ENCODE measurements at places on chromosomes 7 and 10.

- DNase-seq = peak; percentile 23
These were observed 1.3 kb downstream of the PDZD8 start for GRCh38 chr10:117373823-117374505.

DNA sequence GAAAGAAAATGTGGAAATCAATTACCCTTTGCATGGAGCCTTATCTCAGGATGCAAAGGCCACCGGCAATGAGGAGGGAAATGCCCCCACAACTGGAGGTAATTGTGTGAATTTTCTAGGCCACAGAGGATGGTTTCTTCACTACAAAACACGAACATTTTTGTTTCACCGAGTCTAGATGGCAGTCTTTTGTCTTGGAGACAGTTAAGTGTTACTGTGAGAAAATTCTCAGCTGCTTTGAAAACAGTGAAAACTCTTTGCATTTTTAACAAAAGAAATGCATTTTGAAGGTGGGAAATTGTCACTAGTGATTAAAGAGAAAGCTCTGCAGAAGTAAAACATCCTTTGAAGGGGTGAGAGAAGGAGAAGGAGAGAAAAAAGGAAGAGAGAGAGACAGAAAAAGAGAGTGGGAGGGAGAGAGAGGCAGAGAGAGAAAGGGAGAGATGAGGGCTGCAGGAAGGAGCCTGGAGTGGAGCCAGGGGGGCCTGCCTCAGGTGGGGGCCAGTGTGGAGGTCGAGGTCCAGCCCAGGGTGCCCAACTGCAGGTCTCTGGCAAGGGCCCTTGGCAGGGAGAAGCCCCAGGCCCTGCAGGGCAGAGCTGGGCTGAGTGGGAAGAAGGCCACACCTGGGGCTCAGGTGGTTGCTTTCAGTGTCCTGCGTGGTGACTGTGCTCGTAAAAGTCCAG lies 261.4 kb downstream of the ADARB2 start:
- DNase-seq = no peak

- DNase-seq = no peak
These were observed 408.1 kb downstream of the GATA3 start for GRCh38 chr10:8462565-8462964.

- no peak for DNase-seq
These were observed 592.4 kb upstream of the IGFBP3 start for GRCh38 chr7:46513447-46513848.

- no peak for DNase-seq
These were observed 3.9 kb upstream of the POU6F2 start for GRCh38 chr7:38973760-38974159.

GRCh38 chr10:73843261-73843660 lies 31.1 kb downstream of the CAMK2G start:
- DNase-seq = no peak

DNA sequence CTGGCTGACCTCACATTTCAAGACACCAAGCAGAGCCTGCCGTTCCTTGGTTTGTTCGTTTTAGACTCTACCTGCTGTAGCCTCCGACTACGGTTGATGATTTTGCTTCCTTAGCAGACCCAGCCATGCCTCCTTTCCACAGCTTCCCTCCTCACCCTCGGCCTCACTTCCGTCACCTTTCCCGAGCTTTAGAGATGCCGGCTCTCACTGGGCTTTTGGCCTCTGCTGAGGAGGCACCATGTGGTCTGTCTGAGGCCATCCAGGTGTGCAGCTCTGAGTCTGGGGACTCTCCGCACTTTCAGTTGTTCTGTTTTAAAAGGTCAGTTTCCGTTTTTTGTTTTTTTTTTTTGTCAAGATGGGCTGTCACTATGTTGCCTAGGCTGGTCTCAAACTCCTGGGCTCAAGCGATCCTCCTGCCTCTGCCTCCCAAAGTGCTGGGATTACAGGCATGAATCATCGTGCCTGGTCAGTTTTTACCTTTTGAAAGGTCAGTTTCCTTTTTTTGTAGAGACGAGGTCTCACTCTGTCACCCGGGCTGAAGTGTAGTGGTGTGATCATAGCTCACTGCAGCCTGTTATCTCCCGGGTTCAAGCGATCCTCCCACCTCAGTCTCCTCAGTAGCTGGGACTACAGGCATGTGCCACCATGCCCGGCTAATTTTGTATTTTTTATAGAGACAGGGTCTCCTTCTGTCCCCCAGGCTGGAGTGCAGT lies 11.7 kb downstream of the ORAI2 start:
- peak; percentile 56 for DNase-seq

DNA sequence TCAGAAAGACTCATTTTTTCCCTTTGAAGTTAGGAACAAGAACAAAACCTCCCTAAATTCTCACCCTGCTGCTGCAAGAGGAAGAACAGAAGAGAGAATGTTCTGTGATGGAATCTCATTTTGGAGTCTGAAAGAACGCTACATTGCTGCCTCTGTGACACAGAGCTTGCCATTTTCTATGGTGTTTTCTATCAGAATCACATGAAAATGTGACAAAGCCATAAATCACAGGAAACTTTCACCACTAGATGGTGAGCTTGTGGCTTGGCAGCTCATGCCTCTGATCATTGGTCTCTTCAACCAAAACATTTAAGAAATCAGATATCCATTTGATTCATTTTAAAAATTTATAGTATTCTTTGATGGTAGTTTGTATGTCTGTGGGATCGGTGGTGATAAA lies 82.9 kb downstream of the CADPS2 start:
- DNase-seq = no peak

DNA sequence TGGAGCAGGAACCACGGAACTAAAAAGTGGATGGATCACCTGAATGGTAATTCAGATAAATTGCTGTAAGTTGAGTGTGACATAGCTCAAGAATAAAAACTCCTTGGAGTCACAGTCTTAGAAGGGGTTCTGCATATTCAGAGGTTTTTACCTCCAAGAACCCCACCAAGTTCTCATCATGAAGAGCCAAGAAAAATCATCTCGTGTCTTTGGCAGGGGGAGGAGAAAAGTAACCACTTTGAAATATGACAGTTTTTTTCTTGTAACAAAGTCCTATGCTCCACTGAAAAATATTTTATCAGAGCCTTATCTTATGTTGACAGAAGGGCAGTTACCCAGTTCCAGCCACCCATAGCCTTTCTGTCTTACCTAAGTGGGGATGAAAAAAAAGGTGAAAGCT lies 38.2 kb upstream of the MBL2 start:
- no peak for DNase-seq

DNA sequence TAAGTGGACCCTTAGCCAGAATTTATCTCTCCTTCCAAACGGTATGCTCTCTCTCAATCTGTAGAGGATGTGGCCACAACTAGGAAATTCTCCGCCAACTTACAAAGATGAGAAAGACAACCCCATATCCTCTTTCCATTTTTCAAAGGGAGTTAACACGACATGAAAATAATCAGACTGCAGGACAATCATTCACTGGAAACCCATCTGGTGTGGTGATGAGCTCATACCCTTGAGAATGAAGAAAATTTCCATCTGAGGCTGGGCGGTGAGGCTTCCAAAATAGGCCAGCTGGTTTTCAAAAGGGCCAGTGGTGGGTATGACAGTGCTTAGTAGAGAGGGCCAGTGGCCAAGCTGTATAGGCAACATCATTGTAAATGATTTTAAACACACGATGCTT lies 369.6 kb downstream of the FRMD4A start:
- DNase-seq = no peak

DNA sequence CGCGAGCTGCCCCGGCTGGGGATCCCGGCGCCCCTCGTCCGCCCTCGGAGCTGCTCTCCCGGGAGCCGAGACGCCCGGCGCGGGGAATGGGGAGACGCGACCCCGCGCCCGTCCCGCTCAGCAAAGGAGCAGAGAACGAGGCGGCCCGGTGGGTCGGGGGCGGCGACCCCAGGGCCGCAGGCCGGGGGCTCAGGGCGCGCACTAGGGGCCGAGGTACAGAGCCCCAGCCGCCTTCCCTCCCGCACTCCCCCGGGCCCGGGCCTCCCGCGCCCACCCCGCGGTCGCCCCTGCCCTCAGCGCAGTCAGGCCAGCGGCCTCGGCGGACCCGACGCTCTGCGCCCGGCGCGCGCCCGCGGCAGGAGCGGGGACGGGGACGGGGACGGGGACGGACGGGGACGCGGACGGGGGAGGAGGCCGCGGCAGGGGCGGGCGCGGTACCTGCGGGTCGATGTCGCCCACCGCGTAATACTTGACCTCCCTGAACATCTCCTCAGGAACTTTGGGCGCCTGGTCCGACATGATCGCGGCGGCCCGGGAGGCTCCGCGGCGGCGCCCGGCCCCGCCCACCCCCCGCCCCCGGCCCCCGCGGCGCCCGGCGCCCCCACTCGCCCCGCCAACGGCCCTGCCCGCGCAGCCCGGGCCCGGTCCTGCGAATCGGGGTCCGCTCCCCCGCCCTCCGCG lies 373 bp downstream of the PAXIP1 start:
- DNase-seq = peak; percentile 18

GRCh38 chr10:115063701-115064658 lies 29.2 kb upstream of the ATRNL1 start:
- DNase-seq = no peak

- no peak for DNase-seq
These were observed 287.2 kb downstream of the HGF start for GRCh38 chr7:81482600-81483186.

DNA sequence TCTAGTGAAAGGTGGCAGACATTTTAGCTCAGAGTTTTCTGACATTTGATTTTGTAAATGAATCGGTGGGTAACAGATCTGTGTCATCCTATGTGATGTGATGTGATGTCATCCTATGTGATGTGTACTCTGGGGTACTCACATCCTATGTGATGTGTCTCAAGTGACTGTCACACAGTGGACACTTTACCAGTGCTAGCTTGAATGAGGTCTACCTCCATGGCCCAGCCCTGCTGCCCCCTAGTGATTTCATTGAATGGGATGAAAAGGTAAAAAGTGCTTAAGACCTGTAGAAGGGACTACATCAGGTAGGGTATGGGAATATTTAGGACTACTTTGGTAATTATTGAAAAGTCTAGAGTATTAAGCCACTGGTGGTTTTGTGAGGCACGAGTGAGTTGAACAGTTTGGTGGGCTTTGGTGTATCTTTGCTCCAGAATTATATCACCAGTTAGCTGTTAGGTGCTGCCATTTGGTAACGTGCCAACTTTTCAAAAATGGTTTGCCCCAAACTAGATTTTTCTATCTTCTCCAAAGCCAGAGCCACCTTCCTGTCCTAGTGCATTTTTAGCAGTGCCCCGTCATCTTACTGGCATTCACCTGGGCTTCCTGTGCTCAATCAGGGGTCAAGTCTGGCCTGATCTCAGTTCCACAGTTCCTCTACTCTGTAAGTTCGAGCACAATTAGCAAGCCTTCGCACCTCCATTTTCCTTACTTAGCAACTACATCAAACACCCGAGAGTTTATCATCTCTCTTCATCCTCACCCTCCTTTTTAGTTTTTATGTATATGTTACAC lies 9.7 kb downstream of the EIF4H start:
- DNase-seq = no peak

- no peak for DNase-seq
These were observed 370.6 kb downstream of the RPS24 start for GRCh38 chr10:78404296-78404695.

- DNase-seq = no peak
These were observed 563 bp upstream of the UTF1 start for GRCh38 chr10:133229265-133230043.

DNA sequence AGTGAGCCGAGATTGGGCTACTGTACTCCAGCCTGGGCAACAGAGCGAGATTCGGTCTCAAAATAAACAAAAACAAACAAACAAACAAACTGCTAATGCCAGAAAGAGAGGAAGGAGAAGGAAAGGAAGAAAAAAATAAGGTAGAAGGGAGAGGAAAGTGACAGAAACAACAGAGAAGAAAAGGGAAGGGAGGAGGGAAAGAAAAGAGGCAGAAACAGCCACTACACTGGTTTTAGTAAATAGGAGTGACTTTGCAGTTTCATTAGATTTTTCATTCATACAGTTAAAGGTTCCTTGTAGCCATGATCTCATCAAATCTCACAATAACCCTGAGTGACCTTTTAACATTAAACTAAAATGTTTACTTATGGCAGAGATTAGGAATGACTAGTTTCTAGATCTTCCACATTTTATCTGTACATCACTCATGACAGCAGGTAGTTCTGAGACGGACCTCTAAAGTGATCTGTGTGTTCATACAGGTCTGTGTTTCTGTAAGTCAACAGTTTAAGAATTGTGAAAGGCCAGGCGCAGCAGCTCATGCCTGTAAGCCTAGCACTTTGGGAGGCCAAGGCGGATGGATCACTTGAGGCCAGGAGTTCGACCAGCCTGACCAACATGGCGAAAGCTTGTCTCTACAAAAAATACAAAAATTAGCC lies 191.3 kb upstream of the KLF14 start:
- DNase-seq = no peak

DNA sequence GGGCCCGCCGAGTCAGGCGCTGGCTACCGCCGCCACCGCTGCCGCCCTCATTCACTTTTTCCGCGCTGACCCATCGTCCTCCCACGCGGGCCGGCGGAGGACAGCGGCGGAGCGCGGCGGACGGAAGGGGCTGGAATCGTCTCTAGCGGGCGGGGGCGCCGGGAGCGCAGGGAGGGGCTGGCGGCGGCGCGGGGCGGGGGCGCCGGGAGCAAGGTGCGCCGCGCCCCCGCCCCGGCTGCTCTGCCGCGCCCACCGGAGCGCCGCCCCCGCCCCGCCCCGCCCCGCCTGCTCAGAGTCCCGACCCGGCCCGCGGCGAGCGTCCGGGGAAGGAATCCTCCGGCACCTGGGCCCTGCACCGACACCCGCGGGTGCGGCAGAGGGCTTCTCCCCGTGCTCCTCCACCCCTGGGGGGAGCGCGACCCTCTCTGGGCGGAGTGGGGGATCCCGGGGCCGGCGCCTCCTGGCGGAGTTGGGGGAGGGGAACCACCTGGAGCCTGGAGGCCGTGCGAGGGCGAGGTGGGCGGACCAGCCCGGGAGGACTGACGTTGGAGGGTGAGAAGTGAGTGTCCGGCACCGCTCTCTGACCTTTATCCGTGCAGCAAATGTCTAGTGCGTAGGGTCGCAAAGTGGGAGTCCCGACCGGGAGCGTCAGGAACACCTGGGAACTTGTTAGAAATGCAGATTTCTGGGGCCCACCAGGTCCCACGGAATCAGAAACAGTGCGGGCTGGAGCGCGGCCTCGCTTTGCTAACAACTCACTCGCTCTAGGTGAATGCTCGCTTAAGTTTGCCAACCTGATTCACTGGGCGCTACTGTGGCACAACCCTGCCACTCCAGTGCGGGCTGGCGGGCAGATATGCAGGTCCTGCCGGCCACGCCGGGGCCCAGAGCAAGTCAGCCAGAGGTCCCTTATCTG lies at the start of gene COBL:
Gene COBL (minus strand): TSS at position 144 of the 916 bp plus-strand sequence. CDS start 176 bp downstream, outside the sequence.
- no peak for DNase-seq

DNA sequence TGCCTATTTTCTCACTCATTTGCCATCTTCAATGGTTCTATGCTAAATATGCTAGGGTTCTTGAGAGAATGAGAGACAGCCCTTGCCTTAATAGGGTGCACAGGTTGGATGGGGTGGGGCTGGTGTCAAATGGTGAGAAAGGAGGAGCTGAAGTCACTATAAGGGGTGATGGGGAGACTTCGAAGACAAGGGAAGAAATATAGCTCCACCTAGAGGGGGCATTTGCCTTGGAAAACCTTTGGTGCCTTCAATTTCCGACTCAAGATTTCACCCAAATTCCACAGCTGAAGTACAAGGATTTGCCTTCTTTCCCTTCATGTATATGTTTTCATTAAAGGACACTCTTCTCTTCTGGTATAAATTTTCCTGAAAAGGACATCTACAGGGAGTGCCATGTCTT lies 5.6 kb downstream of the PTN start:
- no peak for DNase-seq

GRCh38 chr7:5550385-5550784 lies 126.8 kb upstream of the TNRC18 start:
- DNase-seq = no peak

- no peak for DNase-seq
These were observed 119.6 kb downstream of the TES start for GRCh38 chr7:116329686-116330503.

GRCh38 chr10:13969118-13969791 lies 361.5 kb downstream of the FRMD4A start:
- DNase-seq = no peak

All from naive B cell (primary cell).